Forelimb muscle (tissue), 1 donor: ENCODE measurements at places on chromosomes 4 and X. TPM values are rescaled to one million over a fixed set of nuclear protein-coding genes. Genes with fewer than 3 reads are reported as not detected.

Gene TRPC3
- 0.62 TPM for polyA plus RNA-seq

Gene GCNA
- 2.8 TPM for polyA plus RNA-seq

Gene OTC
- not detected for polyA plus RNA-seq

Gene LEF1
- 6.7 TPM for polyA plus RNA-seq

Gene PAGE3
- polyA plus RNA-seq = not detected

Gene SEC24B
- 27.0 TPM for polyA plus RNA-seq

Gene CXCR3
- 0.19 TPM for polyA plus RNA-seq

Gene DSPP
- 0.04 TPM for polyA plus RNA-seq

Gene NSUN7
- 1.8 TPM for polyA plus RNA-seq

Gene SFRP2
- 35.7 TPM for polyA plus RNA-seq

Gene BRS3
- not detected for polyA plus RNA-seq

Gene AIFM1
- polyA plus RNA-seq = 21.3 TPM

Gene SCD5
- polyA plus RNA-seq = 10.4 TPM

Gene HSFX4
- polyA plus RNA-seq = 0.61 TPM

Gene COL4A5
- 14.6 TPM for polyA plus RNA-seq

Gene DOK7
- 18.4 TPM for polyA plus RNA-seq

Gene PSAPL1
- not detected for polyA plus RNA-seq

Gene RHOXF2
- polyA plus RNA-seq = 0.09 TPM

Gene PCDH11X
- polyA plus RNA-seq = 0.04 TPM

Gene NLGN4X
- polyA plus RNA-seq = 2.0 TPM

Gene ZMAT1
- polyA plus RNA-seq = 4.2 TPM

Gene DMD
- 100 TPM for polyA plus RNA-seq

Gene FAM47E
- polyA plus RNA-seq = 1.5 TPM

Gene RCHY1
- 22.7 TPM for polyA plus RNA-seq

Gene GAB3
- polyA plus RNA-seq = 4.7 TPM

Gene MAGEH1
- 39.9 TPM for polyA plus RNA-seq

Gene N4BP2
- polyA plus RNA-seq = 11.3 TPM

Gene ZAR1
- polyA plus RNA-seq = not detected

Gene CYSLTR1
- 8.4 TPM for polyA plus RNA-seq

Gene ADAD1
- polyA plus RNA-seq = not detected

Gene CABS1
- not detected for polyA plus RNA-seq

Gene MAGEA11
- not detected for polyA plus RNA-seq

Gene MTTP
- 1.5 TPM for polyA plus RNA-seq

Gene GYPE
- 1.4 TPM for polyA plus RNA-seq

Gene ETDA
- polyA plus RNA-seq = not detected
